ENCODE measurements at places on chromosomes 4 and X.
A peak's percentile ranks its signal among the peaks of the same experiment; 100 is the strongest.

GRCh38 chr4:163063891-163064290 is 102.8 kb downstream of the NAF1 start:
- peak; percentile 60 for DNase-seq

GRCh38 chr4:188282471-188283232 is 143.4 kb downstream of the TRIML1 start:
- no peak for DNase-seq

DNA sequence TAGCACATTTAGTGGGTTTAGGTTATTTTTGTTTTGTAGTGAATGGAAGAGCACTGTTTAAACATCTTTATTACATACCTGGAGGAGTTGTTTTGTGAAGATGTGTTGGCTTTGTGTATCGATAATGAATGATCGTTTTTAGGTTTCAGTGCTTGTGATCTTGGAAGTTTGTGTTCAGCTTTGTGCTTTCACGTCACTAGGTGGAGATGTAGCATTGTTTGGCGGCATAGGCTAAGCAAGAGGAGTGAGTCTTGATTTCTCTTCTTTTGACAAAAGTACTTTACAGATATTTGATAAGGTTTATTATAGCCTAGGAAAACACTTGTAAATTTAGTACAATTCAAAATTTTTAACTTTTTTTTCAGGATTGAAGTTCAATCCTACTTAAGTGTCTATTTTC is 50.4 kb downstream of the PDK3 start:
- peak; percentile 1 for DNase-seq

- no peak for DNase-seq
Measured at GRCh38 chr4:162366146-162366545, 202.3 kb upstream of the FSTL5 start.

Measured in EH (cell line).